NCI-H1417 treated with DMSO at 0.1 percent for 48 hours (cell line): ENCODE measurements at places on chromosomes 6 and 20.

GRCh38 chr6:8181160-8181881, 79.0 kb upstream of the EEF1E1 start:
- DNase-seq: no peak

GRCh38 chr20:51010043-51010365, 12.9 kb downstream of the KCNG1 start:
- no peak for DNase-seq

- no peak for DNase-seq
These were observed 7.2 kb downstream of the BPIFA3 start for GRCh38 chr20:33224399-33224798.

DNA sequence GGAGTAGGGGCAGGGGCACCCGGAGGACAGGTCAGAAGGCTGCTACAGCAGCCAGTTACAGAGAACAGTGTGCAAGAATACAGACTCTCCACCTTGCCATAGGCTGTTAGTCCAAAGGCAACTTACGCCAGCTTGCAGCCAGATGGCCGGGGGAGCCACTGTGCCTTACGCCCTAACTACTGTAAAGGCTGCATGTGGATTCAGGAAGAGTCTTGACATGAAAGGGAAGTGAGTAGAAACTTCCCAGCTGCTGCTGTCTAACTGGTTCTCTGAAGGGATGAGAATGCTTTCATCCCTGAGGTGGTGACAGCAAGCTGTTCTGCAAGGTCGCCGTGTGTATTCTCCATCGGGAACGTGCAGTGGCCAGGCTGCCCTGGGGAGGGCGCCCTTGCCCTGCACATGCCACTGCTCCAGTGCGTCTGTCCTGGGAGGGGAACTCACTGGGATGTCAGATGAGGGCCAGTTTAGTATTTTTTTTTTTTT, 46.1 kb downstream of the LYRM4 start:
- DNase-seq: no peak

DNA sequence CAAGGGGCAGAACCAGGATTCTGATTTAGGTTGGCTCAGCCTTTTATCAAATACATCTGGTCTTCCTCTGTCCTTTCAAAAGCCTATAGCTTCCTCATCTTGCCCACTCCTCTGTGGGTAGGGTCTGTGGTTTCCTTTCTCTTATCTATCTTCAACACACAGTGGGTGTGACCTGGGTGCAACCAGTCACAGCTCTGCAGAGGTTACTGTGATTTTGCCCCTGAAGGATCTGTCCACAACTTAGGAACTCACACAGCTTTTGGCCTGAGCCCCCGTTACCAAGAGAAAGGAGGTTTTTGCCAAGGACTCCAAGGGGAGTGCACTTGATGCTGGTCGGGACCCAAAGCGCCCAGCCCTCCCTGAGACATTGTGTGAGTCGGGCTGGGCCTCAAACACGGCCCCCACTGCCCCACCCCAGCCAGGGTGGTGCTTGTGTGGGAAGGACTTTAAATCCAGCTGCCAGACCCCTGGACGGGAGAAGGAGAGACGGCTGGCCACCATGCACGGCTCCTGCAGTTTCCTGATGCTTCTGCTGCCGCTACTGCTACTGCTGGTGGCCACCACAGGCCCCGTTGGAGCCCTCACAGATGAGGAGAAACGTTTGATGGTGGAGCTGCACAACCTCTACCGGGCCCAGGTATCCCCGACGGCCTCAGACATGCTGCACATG, at the start of gene PI16:
PI16 (plus strand) TSS at position 477 of the 670 bp plus-strand sequence; CDS start at position 500, 23 bp downstream.
- DNase-seq: no peak

GRCh38 chr6:18363746-18364145, 23.4 kb upstream of the RNF144B start:
- no peak for DNase-seq

DNA sequence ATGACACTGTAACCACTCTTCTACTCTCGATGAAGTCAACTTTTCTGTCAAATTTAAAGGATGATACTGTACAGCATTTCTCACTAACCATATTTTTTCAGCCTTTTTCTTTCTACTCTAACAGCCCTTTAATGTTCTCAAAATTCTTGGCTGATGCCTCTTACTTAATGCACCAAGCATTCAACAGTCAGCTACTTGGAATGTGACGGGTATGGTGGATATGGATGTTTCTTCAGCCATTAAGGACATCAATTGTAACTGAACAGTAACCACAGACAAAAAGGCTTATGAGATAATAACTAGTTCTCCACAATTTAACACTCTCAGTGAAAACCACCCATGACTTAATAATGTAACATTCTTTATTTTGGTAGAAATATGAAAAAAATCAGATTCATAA, 467.2 kb upstream of the ZNF337 start:
- no peak for DNase-seq

GRCh38 chr6:12024216-12024615, 12.1 kb downstream of the HIVEP1 start:
- no peak for DNase-seq

- no peak for DNase-seq
These were observed 458.3 kb upstream of the MAP3K7 start for GRCh38 chr6:91045161-91045560.

- no peak for DNase-seq
These were observed 771 bp upstream of the PPP1R3G start for GRCh38 chr6:5084360-5084780.

GRCh38 chr20:54456423-54456822, 19.0 kb upstream of the DOK5 start:
- peak; percentile 24 for DNase-seq

DNA sequence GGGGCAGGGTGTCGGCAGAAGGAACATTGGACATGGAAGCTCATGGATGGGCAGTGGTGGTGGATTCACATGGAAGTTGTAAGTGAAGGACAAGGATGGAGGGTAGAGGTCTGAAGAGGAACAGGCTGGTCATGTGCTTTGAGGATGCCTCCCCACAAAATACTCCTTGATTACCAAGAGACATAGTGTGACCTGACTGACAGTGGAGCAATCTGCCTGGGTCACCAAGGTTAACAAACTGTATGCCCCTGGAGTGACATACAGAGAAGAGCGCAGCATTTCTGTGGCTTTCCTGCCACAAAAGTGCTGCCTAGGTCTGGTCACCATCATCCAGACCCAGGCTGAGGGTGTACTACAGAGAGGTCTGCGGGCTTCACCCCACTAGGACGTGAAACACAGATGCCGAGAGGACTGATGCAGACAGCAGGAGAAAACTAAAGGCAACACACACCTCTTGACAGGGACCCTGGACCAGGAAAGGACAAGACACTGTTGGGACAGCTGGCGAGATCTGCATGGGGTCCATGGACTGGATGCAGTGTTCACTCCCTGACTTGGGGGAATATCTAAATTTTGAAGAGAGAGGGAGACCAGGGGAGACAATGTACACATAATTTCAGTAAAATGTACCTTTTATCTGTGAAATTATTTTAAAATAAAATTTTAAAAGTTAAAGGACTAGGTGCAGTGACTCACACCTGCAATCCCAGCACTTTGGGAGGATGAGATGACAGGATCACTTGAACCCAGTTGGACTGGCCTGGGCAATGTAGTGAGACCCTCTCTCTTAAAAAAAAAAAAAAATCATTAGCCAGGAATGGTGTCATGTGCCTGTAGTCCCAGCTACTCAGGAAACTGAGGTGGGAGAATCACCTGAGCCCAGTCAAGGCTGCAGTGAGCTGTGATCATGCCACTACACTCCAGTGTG, 64.9 kb downstream of the CSE1L start:
- DNase-seq: no peak

GRCh38 chr20:55935448-55936208, 69.7 kb downstream of the CBLN4 start:
- no peak for DNase-seq

- DNase-seq: no peak
These were observed 58.3 kb downstream of the COL12A1 start for GRCh38 chr6:75147512-75147911.

DNA sequence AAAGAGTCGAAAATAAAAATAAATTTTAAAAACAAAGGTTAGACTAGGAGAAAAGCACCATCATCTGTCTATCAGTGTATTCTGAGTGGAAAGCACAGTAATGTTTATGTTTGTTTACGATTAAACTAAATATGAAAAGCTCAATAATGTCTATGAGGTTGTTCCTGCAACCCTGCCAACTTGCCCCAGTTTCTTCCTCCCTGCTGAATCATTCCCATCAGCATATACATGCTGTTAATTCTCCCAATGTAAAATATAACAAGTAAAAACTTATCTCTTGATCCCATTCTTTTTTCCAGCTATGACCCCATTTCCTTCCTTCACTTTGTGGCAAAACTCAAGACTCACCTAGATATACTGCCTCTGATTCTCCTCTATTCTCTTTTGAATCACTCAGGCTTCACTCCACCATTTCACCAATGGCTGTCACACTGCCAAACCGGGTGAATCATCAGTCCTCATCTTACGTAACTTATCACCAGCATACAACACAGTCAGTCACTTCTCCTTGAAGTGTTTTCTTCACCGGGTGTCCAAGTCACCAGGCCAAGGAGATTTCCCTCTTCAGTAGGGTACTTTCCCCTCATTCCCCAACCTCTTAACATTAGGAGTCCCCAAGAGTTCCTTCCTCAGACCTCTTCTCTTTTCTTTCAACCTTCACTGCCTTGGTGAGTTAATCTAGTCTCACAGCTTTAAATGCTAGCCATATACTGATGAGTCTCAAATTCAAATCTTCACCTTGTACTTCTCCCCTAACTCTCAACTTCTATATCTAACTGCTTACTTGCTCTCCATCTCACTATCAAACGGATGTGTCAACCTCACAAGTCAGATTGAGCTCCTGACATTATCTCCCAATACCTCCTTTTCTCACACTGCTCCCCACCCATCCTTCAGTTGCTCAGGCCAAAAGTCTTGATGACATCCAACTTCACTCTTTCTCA, 6.2 kb downstream of the TMEM242 start:
- no peak for DNase-seq

DNA sequence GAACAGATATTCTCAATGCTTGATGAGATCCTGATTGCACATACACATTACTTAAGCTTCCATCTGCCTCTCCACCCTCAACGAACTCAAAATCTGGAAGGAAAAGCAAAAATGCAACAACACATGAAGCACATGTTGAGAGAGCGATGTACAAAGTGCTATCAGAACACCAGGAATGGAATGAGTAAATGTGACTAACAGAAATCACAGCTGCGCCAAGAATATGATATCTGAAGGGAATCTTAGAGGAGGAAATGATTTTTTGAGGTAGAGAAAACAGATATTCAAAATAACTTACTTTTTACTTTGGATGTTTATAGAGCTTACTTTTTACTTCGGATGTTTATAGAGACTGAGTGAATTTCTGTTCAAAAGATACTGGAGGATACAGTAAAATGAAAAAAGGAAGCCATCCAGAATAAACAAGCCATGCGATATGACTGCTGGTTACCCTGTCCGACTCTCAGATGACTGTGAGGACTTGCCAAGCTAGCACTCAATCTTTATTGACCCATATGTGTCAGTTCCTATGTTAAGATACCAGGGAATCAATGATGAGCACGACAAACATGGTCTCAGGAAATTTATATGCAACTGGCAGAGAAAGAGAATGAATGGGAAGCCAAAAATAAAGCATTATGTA, 102.0 kb downstream of the SMLR1 start:
- DNase-seq: no peak

GRCh38 chr20:2335096-2335870, 39.5 kb downstream of the TGM3 start:
- DNase-seq: no peak

DNA sequence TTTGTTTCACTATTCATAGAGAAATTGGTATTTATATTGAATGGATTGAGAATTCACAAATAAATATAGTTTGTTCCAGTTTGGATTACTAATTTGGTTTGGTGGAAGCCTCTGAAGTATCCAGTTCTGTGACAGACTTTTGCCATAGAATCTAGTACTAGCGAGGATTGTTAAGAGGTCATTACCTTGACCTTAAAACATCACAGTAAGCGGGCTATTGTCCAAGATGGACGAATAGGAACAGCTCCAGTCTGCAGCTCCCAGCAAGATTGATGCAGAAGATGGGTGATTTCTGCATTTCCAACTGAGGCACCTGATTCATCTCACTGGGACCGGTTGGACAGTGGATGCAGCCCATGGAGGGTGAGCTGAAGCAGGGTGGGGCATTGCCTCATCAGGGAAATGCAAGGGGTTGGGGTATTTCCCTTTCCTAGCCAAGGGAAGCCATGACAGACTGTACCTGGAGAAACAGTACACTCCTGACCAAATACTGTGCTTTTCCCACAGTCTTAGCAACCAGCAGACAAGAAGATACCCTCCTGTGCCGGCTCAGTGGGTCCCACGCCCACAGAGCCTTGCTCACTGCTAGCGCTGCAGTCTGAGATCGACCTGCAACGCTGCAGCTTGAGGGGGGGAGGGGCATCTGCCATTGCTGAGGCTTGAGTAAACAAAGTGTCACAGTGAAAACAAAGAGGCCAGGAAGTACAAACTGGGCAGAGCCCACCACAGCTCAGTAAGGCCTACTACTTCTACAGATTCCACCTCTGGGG, 66.4 kb upstream of the NEDD9 start:
- no peak for DNase-seq

DNA sequence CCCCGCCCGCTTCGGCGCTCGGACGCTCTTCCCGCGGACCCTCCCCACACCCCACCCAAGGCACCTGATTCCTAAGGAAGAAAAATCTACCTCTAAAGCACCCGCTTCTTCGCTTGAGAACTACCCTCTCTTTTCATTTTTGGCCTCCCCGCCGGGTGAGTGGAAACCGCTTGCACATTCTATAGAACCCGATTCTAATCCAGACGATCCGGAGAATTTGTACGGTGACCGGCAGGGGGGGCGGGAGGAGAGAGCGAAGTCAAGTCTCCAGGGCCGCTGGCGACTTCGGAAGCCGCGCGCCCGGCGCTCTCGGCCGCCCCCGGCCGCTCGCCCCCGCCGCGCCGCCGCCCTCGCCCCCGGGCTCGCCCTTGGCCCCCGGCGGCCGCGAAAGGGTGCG, at the start of gene RBM24:
RBM24 (plus strand) TSS at position 262 of the 397 bp plus-strand sequence. CDS start 221 bp downstream, outside the sequence.
- DNase-seq: no peak

DNA sequence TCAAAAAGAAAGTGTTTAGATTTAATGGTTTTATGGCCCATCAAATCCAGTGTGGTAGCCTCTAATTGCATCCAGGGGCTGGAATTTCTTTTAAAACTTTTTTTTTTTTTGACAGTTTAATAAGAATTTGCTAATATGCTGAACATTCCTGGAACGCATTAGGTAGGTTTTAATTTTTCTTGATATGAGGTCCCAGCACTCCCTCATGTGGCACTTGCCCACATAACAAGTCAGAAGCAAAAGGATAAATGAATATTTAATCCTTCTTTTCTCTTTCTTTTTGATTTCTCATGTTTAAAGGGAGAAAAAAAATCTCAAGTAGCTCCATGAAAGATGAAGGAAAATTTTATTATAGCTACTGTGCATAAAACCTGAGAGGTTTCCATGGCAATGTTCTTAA, 13.5 kb downstream of the HAO1 start:
- no peak for DNase-seq

- no peak for DNase-seq
These were observed 79.2 kb downstream of the STXBP5 start for GRCh38 chr6:147283460-147283859.
